ENCODE measurements at places on chromosomes 1 and 21.

DNA sequence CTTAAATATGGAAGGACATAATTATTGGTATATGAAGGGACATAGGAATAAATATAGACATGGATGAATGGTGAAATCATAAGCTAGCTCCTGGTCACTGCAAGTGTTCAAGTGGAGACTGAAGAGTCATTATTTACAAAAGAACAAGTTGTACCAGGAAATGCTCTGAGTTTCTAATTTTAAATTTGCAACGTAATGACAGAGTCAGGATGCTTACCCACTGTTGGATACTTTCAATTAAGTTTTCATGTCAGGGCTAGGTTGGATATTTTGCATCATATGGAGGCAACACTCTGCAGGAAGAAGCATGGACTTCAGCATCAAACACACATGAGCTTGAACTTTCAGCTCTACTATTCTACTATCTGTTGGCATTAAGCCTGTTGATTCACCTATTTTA, 499.6 kb upstream of the C1orf87 start:
- no peak for DNase-seq

DNA sequence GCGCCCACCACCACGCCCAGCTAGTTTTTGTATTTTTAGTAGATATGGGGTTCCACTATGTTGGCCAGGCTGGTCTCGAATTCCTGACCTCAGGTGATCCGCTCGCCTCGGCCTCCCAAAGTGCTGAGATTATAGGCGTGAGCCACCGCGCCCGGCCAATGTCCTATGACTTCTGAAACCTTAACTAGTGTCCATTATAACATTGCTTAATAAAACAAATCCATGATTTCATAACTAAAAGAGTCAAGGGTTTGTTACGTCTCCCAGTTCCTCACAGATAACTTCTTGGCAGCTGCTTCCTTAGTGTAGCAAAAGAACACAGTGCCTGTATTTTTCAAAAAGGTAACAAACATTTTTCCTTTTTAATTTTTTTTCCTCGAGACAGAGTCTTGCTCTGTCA, 53.6 kb downstream of the FBXO42 start:
- no peak for DNase-seq

DNA sequence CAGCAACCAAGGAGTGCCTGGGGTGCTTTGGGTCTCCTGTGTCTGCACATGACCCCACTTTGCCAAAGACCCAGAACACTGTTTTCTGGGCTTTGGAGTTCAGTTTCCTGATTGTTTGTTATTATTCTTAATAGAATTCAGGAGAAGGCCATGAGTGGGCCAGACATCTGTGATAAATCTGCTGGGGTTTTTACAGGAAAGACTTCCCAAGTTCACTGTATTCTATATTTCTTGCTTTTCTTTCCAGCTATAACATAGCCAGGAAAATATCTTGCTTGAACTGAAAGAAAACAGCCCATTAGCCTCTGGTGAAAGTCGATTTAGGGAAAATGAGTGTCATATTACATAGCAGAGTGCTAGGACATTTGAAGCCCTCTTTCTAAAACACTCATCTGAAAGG, 345.1 kb upstream of the USP24 start:
- no peak for DNase-seq

DNA sequence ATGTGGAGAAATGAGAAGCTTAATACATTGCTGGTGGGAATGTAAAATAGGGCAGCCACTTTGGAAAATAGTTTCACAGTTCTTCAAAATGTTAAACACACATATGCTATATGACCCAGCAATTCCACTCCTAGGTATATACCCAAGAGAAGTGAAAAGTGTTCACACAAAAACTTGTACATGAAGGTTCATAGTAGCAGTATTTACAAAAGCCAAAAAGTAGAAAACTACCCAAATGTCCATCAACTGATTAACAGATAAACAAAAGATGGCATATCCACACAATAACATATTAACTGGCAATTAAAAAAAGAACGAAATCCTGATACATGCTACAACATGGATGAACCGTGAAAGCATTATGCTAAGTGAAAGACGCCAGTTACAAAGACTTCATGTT, 33.7 kb downstream of the ARHGEF11 start:
- DNase-seq, result no peak

- no peak for DNase-seq
Observed at GRCh38 chr1:107777664-107778047, 187.3 kb downstream of the VAV3 start.

DNA sequence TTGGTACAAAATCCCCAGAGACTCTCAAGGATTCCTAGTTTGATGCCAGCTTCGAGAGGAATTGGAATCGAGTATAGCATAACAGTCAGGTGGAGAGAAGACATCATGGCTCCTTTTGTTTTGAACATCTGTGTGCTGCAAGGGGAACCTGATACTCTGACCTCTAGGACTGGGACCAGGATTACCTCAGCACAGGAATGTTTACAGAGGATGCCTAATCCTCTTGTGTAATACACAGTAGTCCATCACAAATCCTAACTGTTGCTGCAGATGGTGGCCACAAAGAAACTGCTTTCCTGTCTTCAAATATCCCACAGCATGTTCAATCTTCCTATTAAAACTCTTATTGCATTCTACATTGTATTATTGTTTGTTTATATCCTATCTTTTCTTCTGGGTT, 111.8 kb upstream of the PRMT6 start:
- DNase-seq, result no peak

- no peak for DNase-seq
Observed at GRCh38 chr1:246265481-246265880, 241.6 kb downstream of the SMYD3 start.

DNA sequence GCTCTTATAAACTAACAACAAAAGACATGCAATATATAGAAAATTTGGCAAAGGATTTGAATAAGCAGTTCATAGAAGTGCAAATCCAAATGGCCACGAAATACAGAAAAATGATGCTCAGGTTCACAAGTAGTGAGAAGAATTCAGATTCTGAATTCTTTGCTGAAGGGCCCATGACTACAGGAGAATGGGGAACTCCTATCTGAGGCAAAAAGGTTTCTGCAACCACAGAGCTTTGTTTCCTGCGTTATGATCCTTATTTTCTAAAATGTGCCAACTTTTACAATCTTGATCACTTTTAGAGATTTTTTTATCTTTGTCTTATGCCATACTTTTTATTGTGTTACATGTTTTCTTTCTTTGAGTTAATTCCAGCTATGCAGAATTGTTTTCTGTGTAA, 91.3 kb downstream of the ITSN1 start:
- no peak for DNase-seq
